Stimulated activated CD4-positive, alpha-beta T cell treated with anti-CD3 and anti-CD28 coated beads, TNF-alpha, amount 100 ng/mL, for 48 hours (primary cell): ENCODE measurements at places on chromosomes 11 and 22.

DNA sequence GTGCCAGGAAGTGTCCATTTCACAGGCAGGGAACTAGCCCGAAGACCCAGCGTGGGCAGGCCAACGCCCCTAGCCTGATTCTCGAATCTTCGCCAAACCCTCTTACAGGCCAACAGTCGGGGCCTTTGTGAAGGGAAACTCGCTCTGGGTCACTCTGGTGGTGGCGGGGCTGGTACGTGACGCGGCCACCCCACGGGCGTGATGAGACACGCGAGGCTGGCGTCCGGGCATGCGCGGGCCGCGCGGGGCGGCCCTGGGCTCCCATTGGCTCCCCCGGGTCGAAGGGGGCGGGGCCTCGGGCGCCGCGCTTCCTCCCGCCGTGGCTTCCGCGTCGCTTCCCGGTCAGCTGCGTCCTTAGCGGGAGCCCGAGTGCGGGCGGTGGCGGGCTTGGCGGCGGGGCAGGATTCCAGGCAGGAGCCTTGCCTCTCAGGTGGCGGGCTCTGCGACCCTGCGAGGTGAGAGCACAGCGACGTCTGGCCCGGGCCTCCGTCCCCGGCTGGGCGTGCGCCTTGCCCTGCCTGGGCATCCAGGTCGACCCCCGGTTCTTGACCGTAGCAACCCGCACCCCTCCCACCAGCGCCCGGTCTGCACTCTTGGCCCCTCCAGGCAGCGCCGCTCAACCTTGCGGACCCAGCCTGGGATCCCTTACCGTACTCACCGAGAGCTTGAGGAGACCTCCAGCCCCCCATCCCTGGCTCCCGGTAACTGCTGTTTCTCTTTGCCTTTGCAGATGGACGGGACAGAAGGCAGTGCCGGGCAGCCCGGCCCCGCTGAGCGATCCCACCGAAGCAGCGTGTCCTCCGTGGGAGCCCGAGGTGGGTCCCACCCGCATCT is at the start of gene FRMD8:
TSS of gene FRMD8 (plus strand) at position 331 of the 834 bp plus-strand sequence. CDS start at position 731, 400 bp downstream.
- DNase-seq, result peak; percentile 58

- DNase-seq, result no peak
Observed at GRCh38 chr22:50455201-50455600, 19.6 kb downstream of the SBF1 start.

DNA sequence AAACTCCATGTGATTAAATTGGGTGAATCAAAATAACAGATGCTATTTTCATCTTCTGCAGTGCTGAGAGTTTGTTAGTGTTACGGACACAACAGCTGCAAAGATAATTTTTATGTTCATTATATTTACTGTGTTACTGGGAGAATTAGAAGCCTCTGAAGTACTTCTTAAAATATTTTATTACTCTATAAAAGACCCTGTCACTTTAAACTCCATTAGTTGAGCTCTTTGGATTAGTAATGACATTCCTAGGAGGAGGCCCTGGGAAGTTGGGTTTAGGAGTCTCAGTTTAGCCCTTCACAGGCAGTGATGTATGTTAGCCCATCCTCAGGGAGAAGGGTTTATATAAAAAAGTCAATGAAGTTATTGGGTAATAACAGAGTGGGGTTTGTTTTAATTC is 596.7 kb downstream of the JRKL start:
- DNase-seq, result no peak

DNA sequence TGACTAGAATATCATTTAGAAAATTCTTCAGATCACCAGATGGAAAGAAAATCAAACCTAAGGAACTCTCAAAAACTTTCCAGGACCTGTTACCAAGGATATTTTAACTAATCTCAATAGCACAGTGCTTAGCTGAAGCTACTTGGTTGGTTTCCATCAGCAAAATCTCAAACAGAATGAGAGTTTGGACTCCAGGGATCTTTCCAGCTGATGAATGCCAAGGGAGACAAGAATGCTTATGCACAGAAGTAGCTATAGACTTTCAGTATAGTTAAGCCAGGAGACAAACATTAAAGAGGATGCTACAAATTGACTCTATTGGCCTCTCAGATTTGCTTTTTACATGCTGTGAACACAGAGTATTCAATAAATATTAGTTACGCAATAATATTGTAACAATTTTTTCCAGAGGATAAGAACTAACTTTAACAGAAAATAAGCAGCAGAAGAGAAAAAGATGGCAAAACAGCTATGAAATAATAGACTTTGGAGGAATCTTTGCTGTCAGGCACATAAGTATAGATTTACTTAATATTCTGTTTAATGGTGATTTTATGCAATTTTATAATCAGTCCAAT is 331.4 kb downstream of the DLG2 start:
- DNase-seq, result no peak

DNA sequence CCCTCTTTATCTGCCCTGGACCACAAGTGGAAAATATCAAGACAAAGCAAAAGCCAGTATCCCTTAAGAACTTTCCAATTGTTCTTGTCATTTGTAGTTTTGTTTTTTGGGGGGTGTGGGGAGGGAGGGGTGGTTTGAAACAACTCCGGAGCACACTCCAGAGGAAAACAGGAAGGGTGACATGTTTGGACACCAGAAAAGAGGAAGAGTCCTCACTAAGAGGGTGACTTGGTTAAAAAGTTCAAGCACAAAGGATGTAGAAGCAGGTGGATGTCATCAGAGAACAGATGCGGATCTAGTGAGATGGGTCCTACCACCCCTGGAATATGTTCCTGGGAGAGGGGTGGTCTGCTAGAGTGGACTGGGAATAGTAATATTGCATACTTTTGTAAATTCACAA is 25.8 kb downstream of the ADAMTS8 start:
- no peak for DNase-seq

- no peak for DNase-seq
Observed at GRCh38 chr11:125649465-125650166, 24.7 kb downstream of the CHEK1 start.

DNA sequence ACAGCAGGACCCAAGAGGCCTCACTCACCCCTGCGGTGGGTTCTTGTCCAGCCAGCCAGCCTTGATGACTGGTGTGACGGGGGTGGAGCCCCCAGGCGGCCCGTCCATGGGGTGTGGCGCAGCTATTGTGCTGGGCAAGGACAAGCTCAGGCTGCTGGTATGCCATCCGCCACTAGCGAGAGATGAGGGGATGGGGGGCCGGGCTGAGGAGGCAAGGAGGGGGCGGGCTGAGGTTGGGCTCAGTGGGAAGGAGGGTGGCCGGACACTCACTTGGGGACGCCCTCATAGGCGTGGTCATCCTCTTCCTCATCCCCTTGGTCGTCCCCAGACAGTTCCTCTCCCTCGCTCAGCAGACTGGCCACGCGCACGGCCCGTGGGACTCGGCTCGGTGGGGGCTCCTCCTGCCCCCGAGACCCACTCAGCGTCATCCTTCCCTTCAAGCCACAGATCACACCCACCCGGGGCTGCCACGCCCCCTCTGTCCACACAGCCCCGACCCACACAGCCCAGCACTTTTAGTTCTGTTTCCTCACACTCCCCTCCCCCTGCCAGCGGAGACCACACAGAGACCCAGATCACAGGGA is 38.0 kb upstream of the PDE2A start:
- DNase-seq, result no peak

- DNase-seq, result no peak
Observed at GRCh38 chr11:34366522-34366921, 8.7 kb upstream of the ABTB2 start.

DNA sequence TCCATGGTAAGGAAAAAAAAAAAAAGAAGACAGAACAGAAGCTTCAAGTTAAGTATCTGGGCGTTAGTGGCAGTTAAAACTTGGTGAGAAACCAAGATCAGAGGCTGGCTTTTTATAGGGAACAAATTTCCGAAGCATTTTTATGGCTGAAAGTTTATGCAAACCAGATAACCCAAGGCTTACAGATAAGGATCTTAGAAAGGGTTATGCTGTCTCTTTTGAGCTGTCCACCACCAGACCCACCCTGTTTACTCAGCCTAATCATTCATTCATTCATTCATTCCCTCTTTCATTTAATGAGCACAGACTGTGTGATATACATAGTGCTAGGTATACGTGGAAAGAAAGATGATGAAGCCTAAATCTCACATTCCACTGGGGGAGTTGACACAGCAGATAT is 89.5 kb downstream of the ME3 start:
- DNase-seq, result no peak

DNA sequence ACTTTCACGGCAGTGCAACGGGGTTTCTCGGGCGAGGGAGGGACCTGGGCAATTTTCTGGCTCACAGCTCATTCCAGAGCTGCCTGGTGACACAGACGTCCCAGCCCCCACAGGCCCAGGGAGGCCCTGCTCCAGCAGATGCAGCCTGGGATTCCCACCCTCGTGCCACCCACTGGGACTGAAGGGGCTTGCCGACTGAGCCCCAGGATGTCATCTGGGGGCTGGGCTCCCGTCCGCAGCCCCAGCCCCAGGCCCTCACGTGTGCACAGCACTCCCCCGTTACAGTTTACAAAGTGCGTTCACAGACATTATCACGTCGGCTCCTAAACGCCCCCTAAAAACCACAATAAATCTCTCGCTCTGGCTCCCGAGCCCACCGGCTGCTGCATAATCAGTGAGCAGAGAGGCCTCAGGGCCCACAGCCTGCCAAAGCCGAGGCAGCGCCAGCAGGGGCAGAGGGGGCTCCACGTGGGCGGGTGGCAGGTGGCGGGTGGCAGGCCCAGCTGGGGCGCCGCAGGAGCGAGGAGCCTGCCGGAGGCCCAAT is 76.9 kb upstream of the TCF20 start:
- no peak for DNase-seq

GRCh38 chr11:75214411-75214821 is 26.2 kb upstream of the TPBGL start:
- DNase-seq, result peak; percentile 58

- DNase-seq, result peak; percentile 6
Observed at GRCh38 chr11:124586238-124586860, 16.6 kb downstream of the OR8A1 start.

- DNase-seq, result no peak
Observed at GRCh38 chr22:32996702-32997101, 61.5 kb downstream of the SYN3 start.

- no peak for DNase-seq
Observed at GRCh38 chr11:14755140-14755539, 111.5 kb downstream of the PDE3B start.

GRCh38 chr11:128299132-128299726 is 288.1 kb downstream of the ETS1 start:
- DNase-seq, result no peak

DNA sequence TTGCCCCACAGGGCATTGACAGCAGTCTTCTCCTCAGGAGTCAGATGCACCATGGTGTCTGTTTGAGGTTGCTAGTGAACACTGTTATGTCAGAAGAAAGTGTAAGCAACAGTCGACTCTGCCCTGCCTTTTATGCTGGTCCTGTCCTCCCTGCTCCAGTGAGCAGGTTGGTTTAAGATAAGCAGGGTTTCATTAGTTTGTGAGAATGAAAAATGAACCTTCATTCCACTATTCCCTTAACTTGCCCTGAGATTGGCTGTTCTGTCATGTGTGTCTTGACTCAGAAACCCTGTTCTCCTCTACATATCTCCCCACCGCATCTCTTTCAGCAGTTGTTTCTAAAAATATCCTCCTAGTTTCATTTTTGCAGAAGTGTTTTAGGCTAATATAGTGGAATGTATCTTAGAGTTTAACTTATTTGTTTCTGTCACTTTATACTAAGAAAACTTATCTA is at the start of gene HBD:
TSS of gene HBD (minus strand) at position 103 of the 454 bp plus-strand sequence. CDS start at position 53, 50 bp downstream.
- no peak for DNase-seq

- DNase-seq, result no peak
Observed at GRCh38 chr11:1532014-1532586, 40.0 kb downstream of the DUSP8 start.

- no peak for DNase-seq
Observed at GRCh38 chr22:29037340-29037932, 24.2 kb downstream of the C22orf31 start.

DNA sequence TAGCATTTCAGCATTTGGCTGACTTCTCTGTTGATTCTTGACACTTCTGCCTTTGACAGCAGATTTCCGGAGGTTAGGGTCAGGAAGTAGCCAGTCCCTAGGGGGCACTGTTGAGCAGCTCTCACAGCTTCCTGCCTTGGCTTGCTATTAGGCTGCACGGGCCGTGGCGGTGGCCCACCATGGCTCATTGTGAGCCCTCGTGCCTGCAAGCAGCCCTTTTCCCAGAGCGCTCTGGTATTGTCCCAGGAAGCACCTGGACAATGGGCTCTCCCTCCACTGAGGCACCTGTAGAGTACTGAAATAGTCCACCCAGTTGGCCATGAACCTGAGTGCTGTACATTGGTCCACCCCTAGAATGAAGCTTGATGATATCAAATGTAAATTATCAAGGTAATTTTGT is 100.2 kb upstream of the GAL start:
- DNase-seq, result peak; percentile 60

DNA sequence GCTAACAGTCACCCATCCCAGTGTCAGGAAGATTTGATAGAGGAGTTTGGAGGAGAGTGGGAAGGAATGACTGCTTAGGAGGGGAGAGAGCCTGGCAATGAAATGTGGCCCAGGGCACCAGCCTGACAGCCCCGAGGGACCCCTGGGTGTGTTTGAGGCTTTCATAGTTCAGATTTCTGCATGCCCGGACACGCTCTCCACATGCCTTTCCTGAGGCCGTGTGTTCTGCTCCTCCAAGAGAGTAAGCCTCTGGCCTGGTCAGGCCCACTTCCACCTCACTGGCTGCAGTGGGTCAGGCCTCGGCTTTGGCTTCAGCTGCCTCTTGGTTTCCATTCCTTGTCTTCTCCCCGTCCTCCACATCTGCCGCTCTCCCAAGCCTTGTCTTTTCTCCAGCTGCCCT is 78.4 kb downstream of the C22orf31 start:
- no peak for DNase-seq

- DNase-seq, result no peak
Observed at GRCh38 chr22:17855572-17856290, 81.5 kb upstream of the BID start.

GRCh38 chr11:134779179-134779578 is 367.1 kb upstream of the B3GAT1 start:
- DNase-seq, result no peak

DNA sequence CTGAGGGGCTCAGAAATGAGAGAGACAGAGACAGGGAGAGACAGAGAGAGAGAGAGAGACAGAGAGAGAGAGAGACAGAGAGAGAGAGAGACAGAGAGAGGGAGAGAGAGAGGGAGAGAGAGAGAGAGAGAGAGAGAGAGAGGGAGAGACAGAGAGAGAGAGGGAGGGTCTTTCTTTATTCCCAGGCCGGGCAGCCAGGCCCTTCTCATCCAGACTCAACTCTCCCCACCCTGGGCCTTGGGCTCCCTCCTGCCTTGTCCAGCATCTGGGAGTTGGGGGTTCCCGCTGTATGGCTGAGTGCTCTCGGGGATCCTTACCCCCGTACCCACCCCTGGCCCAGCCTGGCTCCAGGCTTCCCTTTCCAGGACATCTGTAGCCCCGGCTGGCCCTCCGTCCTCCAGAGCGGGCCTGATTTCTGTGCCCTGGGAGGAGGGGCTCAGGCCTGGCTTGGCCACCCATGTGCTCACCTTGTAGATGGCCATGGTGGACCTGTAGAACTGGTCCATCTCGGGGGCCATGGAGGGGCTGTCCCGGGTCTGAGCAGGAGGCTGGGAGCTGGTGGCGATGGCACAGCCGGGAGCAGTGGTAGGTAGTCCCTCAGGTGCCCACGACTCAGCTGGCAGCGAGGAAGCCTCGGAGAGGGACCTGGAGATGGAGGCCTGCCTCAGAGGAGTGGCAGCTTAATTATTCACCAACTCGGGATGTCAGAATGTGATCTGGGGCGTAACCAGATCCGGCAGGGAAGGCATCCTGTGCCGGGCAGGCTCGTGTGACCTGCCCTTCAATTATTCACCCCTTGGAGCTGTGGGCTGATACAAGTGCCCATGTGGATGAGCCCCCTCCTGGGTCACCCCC is at the start of gene BAIAP2L2:
TSS of gene BAIAP2L2 (minus strand) at position 677 of the 855 bp plus-strand sequence. CDS start at position 518, 159 bp downstream.
- no peak for DNase-seq
